ENCODE measurements at places on chromosomes 11 and 22.

GRCh38 chr22:19289475-19290161 lies 1.9 kb downstream of the CLTCL1 start:
- no peak for DNase-seq

DNA sequence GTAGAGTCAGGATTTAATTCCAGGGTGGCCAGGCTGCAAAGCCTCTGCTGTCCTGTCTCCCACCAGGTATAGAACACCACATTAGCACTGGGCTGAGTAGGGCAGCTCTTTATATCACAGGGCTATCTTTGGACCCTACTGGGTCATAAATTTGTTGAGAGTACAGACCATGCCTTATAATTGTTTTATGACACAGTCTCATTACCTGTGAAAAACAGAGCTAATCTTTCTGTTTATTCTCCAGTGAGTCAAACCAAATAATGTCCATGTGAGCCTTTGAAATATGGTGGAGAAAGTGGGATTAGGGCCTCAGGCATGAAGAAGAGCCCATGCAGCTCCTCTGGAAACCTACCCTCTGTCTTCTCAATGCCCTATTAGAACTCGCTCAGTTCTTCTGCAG lies 49.6 kb upstream of the KIRREL3 start:
- no peak for DNase-seq

- DNase-seq = no peak
These were observed 37.0 kb downstream of the MUC2 start for GRCh38 chr11:1111545-1112212.

DNA sequence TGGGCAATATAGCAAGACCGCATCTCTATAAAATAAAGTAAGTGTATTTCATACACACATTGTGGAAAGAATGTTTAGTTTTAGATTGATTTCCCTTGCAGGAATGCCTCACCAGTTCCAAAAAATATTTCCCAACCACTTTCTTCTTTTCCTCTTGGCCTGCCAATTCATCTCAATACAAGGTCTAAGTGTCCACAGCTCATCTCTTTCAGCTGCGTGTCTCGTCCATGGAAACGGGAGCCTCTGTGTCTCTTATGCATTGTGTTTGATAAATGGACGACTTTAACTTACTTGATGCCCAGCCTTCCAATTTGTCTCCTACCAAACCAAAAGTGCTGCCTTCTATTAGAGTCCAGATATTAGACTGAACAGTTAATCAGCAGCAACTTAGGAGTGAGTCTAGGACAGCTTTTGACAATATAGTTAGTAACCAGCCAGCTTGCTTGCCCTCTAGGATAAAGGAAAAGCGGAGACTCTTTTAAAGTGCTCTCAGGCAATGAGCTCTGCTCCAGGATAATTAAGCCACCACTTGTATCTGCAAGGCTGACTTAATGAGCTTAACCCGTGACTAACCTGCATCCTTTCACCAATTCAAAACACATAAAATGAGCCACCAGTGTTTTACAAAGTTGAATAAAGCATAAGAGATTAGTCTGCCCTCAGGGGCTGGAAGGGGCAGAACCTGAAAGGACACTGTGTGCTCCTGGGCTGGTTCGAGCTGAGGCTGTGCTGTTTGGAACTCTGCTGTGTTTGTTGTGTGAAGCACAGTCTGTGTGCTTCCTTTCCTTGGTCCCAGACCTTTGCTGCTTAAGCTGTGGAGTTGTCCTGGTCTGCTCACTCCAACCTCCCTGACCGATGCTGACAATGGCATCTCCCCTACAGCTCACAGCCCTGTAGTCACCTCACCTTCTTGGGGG lies 27.5 kb downstream of the FBXO7 start:
- no peak for DNase-seq

- DNase-seq = peak; percentile 33
These were observed 38.0 kb downstream of the RTN4R start for GRCh38 chr22:20229916-20230775.

- DNase-seq = peak; percentile 11
These were observed 12.4 kb downstream of the CRELD2 start for GRCh38 chr22:49930596-49931412.

GRCh38 chr11:25755918-25756584 lies 575.9 kb upstream of the ANO3 start:
- no peak for DNase-seq

GRCh38 chr22:38131399-38131798 lies 20.9 kb upstream of the BAIAP2L2 start:
- no peak for DNase-seq

GRCh38 chr11:103700622-103701021 lies 335.8 kb upstream of the DDI1 start:
- no peak for DNase-seq

DNA sequence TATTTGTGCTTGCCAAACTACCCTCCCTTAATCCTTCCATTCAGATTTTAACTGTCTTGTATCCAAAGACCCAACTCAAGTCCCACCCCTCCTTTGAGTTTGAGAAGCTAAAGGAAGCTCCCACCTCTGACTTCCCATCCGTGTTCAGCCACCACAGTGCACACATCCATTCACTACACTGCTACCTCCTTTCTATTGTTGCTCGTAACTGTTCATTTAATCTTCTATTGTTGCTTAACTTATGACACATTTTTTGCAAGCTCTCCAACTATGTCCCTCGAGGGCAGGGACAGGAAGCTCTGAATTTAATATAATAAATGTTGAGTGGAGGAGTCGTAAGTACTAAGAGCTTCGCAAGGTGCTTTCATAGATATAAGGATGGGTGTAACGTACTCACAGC lies 10.4 kb downstream of the LARGE1 start:
- no peak for DNase-seq

GRCh38 chr22:42758931-42759629 lies 38.4 kb upstream of the A4GALT start:
- no peak for DNase-seq

GRCh38 chr22:45905924-45906865 lies 70.8 kb downstream of the WNT7B start:
- DNase-seq = no peak

- DNase-seq = no peak
These were observed 83.7 kb downstream of the CACNG2 start for GRCh38 chr22:36619797-36620399.

DNA sequence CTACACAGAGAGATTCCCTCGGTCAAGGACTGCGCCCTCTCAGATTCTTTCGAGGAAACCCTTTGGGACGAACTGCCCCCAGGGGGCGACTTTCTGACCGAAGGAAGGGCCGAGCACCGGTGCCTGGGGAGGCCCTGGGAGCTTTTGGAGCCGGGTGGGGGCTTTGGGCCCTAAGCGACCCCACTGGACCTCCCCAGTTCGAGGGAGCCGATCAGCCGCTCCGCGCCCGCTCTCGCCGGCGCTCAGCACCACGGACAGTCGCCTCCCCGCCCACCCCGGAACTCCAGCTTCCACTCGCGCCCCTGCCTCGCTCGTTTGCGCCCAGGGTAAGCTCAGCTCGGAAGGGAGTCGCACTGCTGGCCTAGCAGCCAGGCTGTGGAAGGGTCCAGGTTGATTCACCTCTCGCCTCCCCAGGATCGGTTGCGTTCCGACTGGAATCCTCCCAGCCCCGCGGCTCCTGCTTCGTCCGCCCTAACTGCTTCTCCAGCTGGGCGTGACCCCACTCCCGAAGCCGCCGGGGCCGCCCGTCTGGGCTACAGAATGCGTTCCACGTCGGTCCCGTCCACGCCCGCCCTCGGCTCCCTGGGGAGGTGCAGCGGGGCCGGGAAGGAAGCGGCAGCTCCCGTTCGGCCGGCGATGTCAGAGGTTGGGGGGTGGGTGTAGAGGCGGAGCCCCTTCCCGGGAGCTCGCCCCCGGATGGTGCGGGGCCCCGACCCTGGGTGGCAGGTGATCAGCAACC lies 428 bp downstream of the SCN3B start:
- DNase-seq = peak; percentile 75

DNA sequence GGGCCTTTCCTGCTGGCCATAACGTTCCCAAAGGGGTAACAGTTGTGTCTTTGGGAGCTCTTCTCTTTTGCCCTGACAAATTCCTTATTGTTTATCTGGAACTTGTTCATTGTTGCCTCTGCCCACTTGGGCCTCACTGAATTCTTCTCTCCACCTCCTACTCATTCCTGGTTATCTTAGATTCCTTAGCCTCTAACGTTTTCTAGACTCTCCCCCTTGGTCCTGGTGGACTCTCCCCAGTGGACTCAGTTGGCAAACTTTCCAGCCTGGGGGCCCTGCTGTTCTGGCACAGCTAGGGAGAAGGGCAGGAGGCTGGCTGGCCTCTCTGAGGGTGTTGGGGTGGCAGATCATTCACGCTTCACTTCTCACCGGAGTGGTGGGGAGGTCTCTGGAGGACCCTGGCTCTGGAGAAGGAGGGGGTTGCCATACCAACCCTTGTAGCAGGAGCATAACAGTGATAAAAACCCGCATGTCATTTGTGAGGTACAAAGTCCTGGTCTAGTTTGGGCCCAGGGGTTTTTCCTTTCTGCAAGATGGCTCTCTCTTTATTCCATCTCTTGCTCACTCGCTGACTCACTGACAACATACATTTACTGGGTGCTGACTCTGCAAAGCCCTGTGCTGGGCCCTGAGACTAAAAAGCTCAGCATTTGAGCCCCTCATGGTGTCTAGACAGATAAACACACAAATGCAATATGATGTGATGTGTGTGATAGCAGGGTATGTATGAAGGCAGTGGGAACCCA lies 39.7 kb downstream of the YWHAH start:
- DNase-seq = no peak

- no peak for DNase-seq
These were observed 7.9 kb downstream of the DDX10 start for GRCh38 chr11:108672786-108673185.

DNA sequence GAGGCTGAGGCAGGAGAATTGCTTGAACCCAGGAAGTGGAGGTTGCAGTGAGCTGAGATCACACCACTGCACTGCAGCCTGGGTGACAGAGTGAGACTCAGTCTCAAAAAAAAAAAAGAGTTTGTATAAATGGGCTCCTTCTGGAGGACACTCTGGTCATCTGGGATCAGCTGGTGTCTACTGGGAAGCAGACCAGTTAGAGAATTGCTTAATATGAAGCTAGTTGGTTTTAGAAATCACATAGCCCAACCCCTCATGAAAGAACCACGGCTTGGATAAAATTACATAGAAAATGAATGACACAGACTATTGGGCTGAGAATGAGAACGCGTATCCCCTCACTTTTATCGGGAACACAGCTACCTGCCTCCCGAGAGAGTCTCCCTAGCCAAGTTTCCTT lies 3.2 kb upstream of the MS4A14 start:
- no peak for DNase-seq

GRCh38 chr11:92322225-92322624 lies 97.6 kb downstream of the FAT3 start:
- no peak for DNase-seq

- DNase-seq = no peak
These were observed 22.2 kb upstream of the ZNF143 start for GRCh38 chr11:9438611-9439010.

DNA sequence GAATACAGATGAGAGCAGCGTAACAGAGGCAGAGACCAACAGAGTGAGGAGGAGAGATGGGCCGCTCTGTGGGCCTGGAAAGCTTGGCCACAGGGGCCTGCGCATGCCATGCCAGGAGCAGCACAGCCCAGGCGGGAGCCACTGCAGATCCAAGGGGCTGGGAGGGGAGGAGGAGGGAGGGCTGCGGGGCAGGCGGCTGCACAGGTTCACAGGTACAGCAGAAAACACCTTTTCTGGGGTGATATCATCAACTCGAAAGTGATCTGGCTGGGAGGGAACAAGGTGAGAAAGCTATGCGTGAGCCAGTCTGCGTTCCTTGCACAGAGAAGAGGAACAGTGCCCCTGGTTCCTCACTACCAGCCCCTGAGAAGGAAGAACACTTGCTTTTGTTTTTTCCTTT lies 14.8 kb downstream of the VPS37C start:
- DNase-seq = no peak

- no peak for DNase-seq
These were observed 9.9 kb upstream of the SYT13 start for GRCh38 chr11:45296075-45296474.

DNA sequence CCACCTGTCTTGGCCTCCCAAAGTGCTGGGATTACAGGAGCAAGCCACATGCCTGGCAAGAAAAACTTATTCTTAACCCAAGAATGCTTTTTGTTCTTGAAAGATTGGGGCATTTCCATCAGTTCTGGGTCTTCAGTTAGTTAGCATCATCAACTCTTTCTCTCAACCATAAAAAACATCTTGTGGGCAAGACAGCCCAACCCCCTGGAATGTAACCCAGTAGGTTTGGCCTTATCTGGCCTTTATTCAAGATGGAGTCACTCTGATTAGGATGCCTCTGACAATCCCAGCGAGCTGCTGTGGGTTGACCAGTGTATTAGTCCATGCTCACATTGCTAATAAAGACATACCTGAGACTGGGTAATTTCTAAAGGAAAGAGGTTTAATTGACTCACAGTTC lies 9.2 kb upstream of the TPCN2 start:
- no peak for DNase-seq

- DNase-seq = no peak
These were observed 229.0 kb upstream of the ZC3H12C start for GRCh38 chr11:109864151-109864661.

GRCh38 chr11:131193031-131193501 lies 177.3 kb upstream of the NTM start:
- no peak for DNase-seq

GRCh38 chr11:7072401-7073028 lies 16.3 kb upstream of the RBMXL2 start:
- no peak for DNase-seq

DNA sequence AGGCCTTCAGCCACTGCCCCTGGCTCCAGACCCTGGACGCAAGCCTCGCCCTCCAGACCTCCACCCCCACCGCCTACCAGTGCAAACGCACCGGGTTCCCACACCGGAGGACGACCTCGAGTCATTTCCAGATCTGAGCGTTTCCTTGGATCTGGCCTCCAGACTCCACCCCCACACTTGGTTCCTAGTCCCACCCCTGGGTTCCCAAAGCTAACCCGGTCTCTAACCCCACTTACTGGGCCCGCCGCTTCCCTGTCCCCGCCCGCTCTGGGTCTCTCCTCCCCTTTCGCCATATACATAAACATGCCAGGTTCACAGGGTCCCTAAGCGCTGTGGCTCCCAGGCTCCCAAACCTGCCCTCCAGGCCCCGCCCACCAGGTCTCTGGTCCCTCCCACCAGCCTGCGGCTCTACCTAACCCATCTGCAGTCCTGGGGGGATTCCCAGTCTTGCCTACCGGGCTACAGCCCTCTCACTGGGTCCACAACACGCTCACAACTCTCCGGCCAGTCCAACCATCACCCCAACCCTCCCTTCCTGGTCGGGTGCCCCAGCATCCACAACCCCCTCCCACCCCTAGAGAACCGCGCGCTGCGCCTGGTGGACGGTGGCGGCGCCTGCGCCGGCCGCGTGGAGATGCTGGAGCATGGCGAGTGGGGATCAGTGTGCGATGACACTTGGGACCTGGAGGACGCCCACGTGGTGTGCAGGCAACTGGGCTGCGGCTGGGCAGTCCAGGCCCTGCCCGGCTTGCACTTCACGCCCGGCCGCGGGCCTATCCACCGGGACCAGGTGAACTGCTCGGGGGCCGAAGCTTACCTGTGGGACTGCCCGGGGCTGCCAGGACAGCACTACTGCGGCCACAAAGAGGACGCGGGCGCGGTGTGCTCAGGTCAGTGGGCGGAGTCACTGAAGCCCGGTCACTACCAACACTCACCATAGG lies 36.7 kb downstream of the CD6 start:
- DNase-seq = no peak

- no peak for DNase-seq
These were observed 98.2 kb upstream of the CHORDC1 start for GRCh38 chr11:90321018-90321417.

- no peak for DNase-seq
These were observed 8.4 kb upstream of the HDHD5 start for GRCh38 chr22:17167486-17167885.

All from NCI-H1105 (cell line).